AG20443 (cell line): ENCODE measurements at places on chromosomes 16 and 17.

DNA sequence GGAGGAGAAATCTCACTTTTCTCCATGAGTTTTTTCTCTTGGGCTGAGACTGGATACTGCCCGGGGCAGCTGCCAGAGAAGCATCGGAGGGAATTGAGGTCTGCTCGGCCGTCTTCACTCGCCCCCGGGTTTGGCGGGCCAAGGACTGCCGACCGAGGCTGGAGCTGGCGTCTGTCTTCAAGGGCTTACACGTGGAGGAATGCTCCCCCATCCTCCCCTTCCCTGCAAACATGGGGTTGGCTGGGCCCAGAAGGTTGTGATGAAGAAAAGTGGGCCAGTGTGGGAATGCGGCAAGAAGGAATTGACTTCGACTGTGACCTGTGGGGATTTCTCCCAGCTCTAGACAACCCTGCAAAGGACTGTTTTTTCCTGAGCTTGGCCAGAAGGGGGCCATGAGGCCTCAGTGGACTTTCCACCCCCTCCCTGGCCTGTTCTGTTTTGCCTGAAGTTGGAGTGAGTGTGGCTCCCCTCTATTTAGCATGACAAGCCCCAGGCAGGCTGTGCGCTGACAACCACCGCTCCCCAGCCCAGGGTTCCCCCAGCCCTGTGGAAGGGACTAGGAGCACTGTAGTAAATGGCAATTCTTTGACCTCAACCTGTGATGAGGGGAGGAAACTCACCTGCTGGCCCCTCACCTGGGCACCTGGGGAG is 19.1 kb downstream of the NGFR start:
- no peak for DNase-seq

DNA sequence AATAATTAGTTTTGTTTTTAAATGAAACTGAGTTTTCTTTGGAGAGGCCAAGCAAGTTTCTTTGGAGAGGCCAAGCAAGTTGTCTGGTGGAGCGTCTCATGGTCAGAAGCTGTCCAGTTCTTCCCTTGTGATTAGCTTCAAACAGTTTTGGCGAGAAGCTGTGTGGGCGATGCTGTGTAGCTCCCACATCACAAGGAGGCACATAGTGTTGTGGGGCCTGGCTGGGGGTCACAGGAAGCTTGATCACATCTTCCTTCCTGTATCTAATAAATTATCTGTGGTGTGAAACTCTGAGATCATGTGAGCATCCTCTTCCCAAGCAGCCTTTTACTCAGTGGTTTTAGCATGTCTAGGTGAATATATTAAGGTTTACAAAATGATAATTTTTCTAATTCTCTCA is 33.9 kb downstream of the SPECC1 start:
- no peak for DNase-seq

GRCh38 chr17:78343543-78344201 is 16.2 kb downstream of the SOCS3 start:
- no peak for DNase-seq

- peak; percentile 74 for DNase-seq
Observed at GRCh38 chr17:9928601-9929333, 23.7 kb upstream of the RCVRN start.

- no peak for DNase-seq
Observed at GRCh38 chr16:9219813-9220212, 128.4 kb downstream of the HAPSTR1 start.
